ENCODE measurements at places on chromosomes 16 and 17.

DNA sequence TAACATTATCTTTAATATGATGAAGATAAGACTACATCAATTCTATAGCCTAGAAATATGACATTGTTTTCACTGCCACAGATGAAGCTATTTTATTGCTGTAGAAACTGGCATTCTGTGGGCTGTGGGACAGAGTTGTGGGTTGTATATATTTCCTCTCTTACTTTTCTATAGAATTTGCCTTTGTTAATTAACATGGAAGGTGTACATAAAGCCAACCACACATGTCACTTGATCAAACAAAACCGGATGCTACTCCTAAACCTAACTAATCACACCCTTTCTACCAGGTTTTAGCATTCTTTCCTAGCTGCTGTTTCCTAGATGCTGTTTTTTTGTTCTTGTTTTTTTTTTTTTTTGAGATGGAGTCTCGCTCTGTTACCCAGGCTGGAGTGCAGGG lies 81.2 kb upstream of the ATP2A3 start:
- no peak for DNase-seq

- DNase-seq, result no peak
These were observed 1713.9 kb downstream of the TP53TG3F start for GRCh38 chr16:35173295-35173694.

DNA sequence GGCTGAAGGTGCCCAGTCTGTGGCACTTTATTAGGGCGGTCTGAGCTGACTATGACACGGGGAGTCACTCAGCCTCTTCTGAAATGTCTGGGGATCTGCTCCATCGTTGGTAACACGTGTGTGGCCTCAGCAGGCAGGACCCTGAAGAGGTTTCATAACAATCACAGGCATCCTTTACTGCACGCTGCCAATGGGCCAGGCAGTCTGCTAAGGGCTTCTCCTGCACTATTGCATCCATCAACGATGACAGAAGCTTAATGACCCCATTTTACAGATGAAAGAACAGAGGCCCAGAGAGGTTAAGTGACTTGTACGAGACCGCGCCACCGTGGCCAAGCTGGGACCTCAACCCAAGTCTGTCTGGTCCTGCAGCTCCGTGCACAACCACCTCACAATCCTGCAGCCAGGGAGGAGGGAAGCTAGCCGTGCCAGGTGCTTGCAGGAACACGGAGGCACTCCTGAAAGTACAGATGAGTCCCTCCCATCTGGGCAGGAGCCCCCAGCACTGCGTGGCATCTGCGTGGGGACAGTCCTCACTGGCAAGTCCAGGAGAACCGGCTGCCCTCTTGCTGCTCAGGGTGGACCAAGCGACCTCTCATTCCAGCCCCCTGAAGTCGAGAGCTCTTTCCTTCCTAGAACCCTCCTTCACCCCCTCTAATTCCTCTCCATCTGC lies 40.0 kb downstream of the RPH3AL start:
- no peak for DNase-seq

- no peak for DNase-seq
These were observed 478.8 kb downstream of the KCNJ2 start for GRCh38 chr17:70648166-70648565.

GRCh38 chr17:68396226-68397107 lies 60.8 kb downstream of the WIPI1 start:
- no peak for DNase-seq

DNA sequence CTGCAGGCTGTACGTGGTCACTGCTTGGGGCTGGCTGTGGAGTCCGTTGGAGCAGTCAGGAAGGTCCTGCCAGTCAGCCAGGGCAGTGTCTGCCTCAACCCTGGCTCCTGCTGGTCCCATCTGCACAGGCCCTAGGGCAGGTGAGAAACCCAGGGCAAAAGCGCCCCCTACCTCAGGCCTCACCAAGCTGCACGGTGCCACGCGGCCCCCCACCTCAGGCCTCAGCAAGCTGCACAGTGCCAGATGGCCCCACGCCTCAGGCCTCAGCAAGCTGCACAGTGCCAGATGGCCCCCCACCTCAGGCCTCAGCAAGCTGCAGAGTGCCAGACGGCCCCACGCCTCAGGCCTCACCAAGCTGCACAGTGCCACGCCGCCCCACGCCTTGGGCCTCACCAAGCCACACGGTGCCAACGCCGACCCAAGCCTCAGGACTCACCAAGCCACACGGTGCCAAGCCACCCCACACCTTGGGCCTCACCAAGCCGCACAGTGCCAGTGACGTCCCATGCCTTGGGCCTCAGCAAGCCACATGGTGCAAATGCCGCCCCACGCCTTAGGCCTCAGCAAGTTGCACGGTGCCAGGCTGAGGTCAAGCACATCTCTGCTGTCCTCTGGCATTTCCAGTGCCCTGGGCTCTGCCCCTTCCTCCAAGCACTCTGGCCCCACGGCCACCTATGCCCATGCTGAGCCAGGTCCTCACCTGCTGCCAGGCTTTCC lies 5.5 kb downstream of the TMEM204 start:
- DNase-seq, result no peak

DNA sequence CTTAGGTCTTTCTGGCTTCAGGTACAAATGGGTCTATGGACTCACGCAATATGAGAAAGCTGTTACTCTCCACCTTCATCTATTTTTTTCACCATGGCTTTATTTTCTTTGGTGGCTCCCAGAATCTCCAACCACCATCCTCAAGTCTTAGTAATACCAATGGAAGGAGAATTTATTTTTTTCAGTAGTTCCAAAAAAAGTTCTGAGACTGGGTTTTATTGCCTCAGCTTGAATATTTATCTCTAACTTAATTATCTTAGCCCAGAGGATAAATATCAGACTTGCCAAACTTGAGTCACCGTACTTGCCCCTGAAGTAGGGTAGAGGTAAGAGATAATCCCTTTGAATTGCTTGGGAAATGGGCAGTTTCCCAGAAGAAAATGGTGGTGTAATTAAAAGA lies 23.2 kb upstream of the CACNG3 start:
- no peak for DNase-seq

DNA sequence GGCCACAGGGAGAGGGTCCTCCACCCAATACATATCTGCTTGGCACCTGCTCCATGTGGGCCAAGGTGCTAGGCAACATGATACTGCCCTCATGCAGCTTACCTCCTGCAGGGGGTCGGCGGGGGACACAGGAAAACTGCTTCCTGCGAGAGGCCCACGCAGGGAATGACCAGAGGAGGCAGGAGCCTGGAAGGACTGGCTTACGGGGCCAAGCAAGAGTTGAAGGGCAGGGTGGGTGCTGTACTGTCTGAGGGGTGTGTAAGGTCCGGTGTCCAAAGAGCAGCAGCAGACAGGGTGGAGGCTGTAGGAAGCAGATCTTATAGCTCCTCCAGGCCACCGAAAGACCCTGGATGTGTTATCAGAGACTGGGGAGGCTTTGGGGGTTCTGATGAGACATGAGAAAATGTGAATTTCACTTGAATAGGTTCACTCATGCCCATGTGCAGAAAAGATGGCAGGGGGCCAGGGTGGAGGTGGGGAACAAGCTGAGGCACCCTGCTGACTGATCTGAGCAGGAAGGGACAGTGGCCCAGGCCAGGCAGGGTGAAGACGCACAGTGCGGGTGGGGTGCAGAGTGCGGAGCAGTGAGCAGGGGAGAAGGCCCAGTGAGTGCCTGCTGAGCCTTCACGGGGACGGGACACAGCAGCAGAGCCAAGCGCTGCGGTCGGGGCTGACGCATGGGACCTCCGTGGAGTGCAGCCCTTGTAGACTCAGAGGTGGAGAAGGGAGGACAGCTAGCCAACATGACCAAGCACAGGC lies 8.3 kb downstream of the FLCN start:
- DNase-seq, result no peak

DNA sequence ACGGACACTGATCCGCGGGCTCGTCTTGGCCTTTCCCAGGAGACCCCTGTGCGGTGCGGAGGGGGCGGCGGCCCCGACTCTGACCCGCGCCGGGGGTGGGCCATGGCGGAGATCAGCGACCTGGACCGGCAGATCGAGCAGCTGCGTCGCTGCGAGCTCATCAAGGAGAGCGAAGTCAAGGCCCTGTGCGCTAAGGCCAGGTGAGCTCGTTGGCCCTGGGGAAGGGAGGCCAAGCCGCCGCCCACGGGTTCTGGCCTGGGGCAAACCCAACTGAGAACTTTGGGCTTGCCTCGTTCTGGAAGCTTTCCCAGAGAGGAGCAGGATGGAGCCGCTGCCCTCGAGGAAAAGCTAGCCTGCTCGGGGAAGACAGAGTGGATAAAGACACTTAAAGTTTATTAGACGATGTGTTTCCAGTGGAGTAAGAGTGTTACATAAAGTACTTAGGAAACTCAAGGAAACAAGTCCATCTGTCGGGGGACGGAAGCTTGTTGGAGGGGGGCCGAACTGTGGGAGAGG lies 540 bp downstream of the PPP4C start:
- DNase-seq, result no peak

DNA sequence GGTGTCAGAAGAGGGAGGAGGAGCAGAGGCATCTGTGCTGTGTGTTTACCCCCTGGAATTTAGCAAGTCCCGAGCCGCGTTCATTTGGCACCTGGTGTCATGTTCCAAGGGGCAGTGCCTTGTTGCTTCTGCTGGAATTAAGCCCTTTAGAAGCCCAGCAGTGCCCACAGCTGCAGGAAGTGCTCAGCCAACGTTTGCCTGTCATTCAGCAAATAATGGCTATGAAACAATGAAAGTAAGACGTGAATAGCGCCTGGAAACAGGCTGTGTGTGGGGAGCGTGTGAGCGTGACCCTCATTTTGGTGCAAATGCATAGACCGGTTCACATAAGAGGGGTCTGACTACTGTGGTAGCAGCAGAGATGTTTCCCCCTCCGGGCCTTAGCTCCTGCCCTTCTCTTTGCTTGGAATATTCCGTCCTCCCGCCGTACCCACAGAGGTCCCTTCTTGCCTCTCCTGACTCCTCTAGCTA lies 5.8 kb upstream of the ATP2C2 start:
- DNase-seq, result no peak

- DNase-seq, result no peak
These were observed 100.1 kb downstream of the MARF1 start for GRCh38 chr16:15542734-15543347.

DNA sequence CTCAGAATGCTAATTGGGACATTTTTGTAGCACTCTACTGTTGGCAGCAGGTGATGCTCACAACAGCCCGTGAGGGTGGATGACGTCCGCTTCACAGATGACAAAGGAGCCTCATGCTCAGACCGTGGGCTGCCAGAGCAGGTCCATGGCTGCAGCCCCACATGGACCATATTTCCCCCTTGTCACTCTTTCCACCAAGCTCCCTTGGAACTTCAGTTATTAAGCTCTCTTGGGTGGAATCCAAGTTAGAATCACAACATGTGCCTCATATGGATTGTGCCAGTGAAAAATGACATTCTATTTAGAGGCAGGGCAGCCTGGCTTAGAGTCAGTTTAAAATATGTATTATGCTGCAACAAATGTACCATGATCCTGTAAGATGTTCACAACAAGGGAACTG lies 33.2 kb upstream of the STH start:
- no peak for DNase-seq

GRCh38 chr17:36144981-36145729 lies 31.3 kb downstream of the TBC1D3B start:
- DNase-seq, result no peak

All from activated gamma-delta T cell treated with Interleukin-2 at 50 U/mL for 16 hours (primary cell).